ENCODE measurements at places on chromosomes 3 and 15.

- H3K4me3 ChIP-seq = peak overlapping the region; percentile 81
- H3K27me3 ChIP-seq = no peaks in the 10 kb centered on the region
- DNase-seq = peak; percentile 24
- H3K36me3 ChIP-seq = peaks cover 8% of the 10 kb centered on the region
- H3K4me1 ChIP-seq = peaks cover 18% of the 10 kb centered on the region
Observed at GRCh38 chr3:52704611-52705437, 767 bp downstream of the GLT8D1 start.

- H3K4me1 ChIP-seq = no peaks in the 10 kb centered on the region
- no peak overlapping the region for H3K27ac ChIP-seq
- no peaks in the 10 kb centered on the region for H3K27me3 ChIP-seq
- H3K4me3 ChIP-seq = no peak overlapping the region
- no peaks in the 10 kb centered on the region for H3K36me3 ChIP-seq
- DNase-seq = no peak
Observed at GRCh38 chr3:16050641-16051467, 123.6 kb upstream of the GALNT15 start.

GRCh38 chr3:142447301-142447851, 461 bp downstream of the XRN1 start:
- peak; percentile 60 for DNase-seq
- H3K4me1 ChIP-seq = peaks cover 17% of the 10 kb centered on the region
- H3K36me3 ChIP-seq = no peaks in the 10 kb centered on the region
- H3K27me3 ChIP-seq = no peaks in the 10 kb centered on the region
- H3K27ac ChIP-seq = peak overlapping the region; percentile 89
- peak overlapping the region; percentile 80 for H3K4me3 ChIP-seq

GRCh38 chr3:167203062-167203461, 177.0 kb downstream of the ZBBX start:
- H3K36me3 ChIP-seq = no peaks in the 10 kb centered on the region
- DNase-seq = no peak
- no peak overlapping the region for H3K27ac ChIP-seq
- H3K27me3 ChIP-seq = no peaks in the 10 kb centered on the region
- H3K4me3 ChIP-seq = no peak overlapping the region
- no peaks in the 10 kb centered on the region for H3K4me1 ChIP-seq

- H3K27ac ChIP-seq = no peak overlapping the region
- H3K4me1 ChIP-seq = no peaks in the 10 kb centered on the region
- no peak overlapping the region for H3K4me3 ChIP-seq
- H3K36me3 ChIP-seq = no peaks in the 10 kb centered on the region
- H3K27me3 ChIP-seq = no peaks in the 10 kb centered on the region
Observed at GRCh38 chr3:173531602-173532001, 134.1 kb downstream of the NLGN1 start.

DNA sequence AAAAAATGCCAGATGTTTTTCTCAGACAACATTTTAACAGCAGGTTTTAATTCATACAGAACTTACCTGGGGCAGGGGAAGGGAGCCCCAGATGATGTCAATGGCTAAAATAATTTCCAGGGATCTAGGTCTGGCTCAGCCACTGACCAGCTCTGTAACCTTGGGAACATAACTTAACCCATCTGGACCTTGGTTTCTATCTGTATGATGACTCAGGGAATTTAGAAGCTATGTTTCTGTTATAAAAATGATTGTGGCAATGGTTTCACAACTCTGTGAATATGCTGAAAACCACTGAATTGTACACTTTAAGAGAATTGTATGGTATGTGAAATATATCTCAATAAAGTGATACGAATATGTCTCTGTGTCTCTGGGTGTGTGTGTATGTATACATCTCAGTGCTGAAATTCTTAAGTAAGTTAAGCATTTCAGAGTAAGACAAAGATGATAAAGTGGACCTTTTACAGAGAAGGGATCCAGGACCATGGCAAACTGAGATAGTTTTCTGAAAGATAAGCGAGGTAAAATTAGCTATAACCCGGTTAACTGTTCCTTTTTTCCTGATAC, 2.9 kb downstream of the SH3GL3 start:
- no peak overlapping the region for H3K4me3 ChIP-seq
- no peaks in the 10 kb centered on the region for H3K4me1 ChIP-seq
- H3K27ac ChIP-seq = no peak overlapping the region
